Substantia nigra (tissue), 51 donors: ENCODE measurements at places on chromosomes 5 and 9.

DNA sequence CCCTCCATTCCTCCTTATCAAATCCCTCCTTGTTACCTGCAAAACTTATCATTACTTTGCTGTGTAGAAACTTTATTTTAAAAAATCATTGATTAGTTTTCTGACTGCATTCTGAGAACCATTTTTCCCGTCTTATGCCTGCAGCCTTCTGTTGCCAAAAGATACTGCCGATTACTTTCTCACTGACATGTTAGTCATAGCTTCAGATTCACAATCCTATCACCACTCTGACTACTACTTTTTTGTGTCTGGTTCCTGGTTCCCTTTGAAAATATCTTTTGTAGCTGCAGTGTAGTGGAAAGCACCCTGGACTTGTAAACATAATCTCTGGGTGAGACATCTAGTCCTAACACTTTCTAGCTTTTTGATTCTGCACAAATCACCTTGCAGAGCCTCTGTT lies 71.7 kb downstream of the NR2F1 start:
- DNase-seq, result no peak

DNA sequence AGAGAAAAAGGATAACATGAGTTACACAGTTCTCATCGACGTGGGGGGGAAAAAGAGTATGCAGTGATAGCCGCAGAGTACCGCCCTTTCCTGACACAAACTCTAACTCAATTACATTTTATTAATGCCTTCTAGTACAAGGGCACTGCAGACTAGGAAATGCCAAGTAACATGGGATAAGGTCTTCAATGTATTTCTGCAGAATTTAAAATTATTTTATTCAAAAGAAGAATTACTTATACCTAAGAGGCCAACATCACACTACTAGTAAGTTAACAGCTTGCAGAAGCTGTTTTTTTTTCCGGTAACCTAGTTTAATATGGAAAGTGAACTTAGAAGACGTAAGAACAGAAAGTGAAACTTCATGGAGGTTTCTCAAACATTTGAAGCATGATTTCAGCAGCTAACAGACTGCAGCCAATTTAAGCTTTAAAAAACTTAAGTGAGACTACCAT lies 3.9 kb downstream of the SETX start:
- DNase-seq, result no peak

GRCh38 chr5:83889971-83890745 lies 169.5 kb upstream of the HAPLN1 start:
- DNase-seq, result no peak

DNA sequence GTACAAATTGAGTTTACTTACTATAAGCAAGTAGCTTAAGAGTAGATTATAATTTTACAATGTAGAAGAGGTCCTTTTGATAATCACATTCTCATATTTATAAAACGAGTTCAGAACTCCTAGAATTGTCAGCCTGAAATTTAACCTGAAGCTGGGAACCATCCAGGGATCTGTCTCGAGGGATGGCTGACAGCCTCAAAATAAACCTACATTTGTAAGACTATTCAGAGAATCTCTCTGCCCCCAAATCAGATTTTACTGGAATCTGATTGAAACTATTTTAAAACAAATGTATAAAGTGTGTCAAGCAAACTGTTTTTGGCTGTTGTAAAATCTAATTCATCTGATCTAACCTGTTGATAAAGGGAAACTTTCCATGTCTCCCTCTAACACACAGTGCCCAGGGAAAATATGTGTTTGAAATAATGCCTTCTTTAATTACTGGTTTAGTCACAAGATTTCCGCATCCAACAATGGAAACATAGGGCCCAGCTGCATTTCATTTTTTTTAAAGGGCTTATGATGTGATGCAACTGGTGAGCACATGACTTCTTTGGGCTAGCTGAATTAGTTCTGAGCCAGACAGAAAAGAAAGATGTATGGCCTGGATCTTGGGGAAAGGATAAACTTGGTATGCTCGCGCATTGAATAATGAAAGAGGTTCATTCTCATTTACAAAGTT lies 30.3 kb downstream of the SLC25A46 start:
- no peak for DNase-seq

DNA sequence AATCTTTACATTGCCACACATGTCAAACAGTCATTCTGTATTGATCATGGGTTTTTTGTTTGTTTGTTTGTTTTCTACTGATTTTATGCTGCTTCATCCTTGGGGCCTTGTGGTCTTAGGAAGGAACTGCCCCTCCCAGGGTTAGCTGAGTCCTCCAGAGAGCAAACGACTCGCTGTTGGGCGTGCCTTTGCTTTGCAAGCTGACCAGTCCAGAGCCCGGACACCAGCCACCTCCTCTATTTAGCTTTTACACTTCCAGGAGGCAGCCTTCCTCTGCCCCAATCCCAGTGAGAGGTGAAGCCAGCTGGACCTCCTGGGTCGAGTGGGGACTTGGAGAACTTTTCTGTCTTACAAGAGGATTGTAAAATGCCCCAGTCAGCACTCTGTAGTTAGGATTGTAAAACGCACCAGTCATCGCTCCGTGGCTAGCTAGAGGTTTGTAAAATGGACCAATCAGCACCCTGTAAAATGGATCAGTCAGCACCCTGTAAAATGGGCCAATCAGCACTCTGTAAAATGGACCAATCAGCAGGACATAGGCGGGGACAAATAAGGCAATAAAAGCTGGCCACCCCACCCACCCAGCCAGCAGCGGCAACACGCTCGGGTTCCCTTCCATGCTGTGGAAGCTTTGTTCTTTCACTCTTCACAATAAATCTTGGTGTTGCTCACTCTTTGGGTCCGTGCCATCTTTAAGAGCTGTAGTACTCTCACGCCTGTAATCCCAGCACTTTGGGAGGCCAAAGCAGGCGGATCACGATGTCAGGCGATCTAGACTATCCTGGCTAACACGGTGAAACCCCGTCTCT lies 154.4 kb downstream of the ERCC6L2 start:
- no peak for DNase-seq

DNA sequence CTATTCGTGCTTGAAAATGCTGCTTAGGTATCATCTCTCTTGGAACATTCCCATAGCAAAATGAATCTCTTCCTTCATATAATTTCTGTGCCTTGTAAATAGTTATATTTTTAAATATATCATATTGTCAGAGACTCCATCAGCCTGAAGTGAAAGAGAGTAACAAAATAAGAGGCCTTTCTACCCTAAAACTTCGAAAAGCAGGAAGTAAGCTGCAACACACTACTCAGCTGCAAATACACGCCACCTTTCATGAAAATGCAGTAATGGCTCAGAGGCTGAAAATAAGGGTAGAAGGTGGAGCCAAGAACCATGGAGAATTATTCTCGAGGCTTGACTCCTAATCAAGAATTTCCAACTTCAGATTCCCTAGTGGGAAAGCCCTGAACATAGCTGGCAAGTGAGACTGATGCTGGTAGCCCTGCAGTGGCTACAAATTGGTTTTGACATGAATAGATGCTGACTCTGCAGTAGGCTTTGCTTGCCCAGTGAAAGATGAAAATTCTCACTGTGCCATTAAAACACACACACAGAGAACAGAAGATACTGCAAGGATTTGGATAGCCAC lies 30.2 kb upstream of the PTGER4 start:
- no peak for DNase-seq

DNA sequence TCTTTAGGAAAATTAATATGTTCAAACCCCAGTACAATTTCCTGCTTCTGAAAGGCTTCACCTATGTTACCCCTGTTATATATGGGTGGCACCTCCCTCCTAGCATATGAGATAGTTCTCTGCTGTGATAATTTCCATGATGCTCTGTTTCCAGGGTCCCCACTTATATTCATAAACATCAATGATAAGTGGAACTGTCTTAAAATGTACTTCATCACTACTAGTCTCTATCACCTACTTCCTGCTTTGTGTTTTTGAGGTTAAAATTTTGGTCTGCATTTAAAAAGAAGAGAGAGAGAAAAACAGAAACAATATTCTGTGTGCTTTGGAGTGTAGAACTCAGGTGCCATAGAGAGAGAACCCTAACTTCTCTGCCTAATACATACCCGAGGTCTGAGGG lies 234.7 kb downstream of the HTR1A start:
- DNase-seq, result no peak

DNA sequence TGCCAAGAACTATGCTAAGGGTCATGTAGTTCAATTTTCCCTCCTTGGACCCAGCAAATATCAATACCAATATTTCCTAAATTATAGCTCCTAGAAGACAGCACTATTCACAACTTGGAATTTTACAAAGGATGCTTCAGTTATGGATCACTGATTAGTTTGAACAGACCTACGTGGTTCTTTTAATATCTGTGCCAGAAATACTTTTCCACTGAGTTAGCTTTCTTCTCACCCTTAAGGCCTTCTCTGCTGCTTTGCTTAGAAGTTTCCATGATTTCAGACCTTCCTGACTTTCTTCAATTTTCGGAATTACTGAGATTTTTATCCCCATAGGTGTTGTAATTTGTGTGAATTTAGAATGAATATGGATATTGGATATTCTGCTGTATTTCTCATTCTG lies 380.4 kb downstream of the PSAT1 start:
- DNase-seq, result no peak

DNA sequence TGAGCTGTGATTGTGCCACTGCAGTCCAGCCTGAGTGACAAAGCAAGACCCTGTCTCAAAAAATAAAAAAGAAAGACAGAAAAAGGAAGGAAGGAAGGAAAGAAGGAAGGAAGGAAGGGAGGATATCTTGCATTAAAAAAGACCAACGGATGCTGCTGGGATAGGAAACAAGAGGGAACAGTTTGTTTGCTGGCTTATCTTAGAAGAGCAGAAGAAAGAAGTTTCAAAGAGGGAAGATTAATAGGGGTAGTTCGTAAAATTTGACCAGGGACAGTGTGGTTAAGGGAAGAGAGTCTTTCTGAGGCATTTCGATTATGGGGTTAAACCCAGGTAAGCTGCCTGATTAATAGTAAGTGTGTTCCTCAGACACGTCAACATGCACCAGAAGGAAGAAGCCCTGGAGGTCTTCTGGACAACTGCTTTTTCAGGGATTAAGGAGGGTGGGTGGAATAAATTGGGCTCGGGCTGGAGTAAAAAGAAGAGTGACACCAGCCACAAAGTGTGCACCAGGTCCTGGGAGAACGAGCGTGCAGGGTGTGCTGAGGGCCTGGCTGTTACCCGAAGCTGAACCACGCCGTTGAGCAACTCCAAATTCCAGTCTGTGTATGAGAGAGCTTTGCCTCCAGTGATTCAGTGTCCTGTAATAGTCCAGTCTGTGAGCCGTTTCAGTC lies 24.8 kb downstream of the FYB1 start:
- no peak for DNase-seq

DNA sequence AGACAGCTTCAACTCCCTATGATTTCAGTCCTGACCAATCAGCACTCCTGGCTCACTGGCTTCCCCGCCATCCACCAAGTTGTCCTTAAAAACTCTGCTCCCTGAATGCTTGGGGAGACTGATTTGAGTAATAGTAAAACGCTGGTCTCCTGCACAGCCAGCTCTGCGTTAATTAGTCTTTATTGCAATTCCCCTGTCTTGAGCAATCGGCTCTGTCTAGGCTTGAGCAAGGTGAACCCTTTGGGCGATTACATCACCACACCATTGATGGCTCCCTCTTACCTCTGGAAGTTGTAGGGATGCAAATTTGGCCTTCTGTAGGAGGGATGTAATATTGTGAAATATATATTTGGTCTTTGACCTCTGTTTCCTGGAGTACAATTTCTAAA lies 2.9 kb upstream of the SLC23A1 start:
- no peak for DNase-seq

- no peak for DNase-seq
Measured at GRCh38 chr9:123390337-123391135, 34.5 kb downstream of the CRB2 start.

GRCh38 chr9:123339666-123340510 lies 16.1 kb upstream of the CRB2 start:
- DNase-seq, result peak; percentile 44

GRCh38 chr5:52015760-52016159 lies 632.5 kb downstream of the ISL1 start:
- DNase-seq, result no peak

- DNase-seq, result no peak
Measured at GRCh38 chr5:173629628-173630027, 13.2 kb upstream of the BOD1 start.

DNA sequence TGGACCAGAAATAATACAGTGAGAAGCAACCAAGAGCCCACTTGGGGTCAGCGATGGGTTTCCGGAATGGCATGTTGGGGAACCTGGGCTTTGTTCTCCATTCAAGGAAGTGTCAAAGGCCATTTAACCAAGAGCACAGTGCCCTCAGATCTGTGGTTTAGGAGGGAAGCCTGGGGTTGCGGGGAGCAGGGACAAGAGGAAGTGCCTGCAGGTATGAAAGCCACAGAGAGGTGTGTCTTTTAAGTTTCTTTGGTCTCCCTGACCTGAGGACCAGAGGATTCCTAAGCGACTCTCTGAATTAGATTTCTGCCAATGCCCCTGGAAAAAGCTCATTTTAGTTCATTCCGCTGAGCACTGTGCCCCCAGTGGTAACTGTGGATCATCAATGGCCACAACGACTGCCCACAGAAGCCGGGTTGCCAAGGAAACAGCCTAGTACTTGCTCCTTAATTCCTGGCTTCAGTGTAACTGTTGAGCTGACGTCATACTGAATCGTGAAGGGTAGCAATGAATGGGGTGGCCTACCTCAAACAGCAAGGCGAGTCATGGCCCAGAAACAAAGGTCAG lies 107.3 kb upstream of the SPIN1 start:
- DNase-seq, result no peak

DNA sequence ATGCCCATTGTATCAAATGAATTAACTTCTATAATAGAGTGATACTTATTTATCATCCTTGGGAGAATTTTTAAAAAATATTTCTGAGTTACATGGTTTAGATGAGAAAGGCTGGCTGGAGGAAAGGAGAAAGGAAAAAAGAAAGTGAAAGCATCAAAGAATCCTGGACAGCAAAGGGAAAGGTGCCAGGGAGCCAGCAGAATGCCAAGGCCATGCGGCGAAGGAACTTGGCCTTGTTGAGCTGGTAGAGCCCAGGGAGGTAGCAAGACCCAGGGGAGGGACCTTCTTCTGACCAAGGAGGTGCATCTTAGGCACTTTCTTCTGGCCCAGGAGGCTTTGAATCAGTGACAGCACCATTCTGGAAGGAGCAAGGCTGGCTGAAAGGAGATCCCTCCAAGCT lies 240.5 kb downstream of the ENC1 start:
- no peak for DNase-seq

DNA sequence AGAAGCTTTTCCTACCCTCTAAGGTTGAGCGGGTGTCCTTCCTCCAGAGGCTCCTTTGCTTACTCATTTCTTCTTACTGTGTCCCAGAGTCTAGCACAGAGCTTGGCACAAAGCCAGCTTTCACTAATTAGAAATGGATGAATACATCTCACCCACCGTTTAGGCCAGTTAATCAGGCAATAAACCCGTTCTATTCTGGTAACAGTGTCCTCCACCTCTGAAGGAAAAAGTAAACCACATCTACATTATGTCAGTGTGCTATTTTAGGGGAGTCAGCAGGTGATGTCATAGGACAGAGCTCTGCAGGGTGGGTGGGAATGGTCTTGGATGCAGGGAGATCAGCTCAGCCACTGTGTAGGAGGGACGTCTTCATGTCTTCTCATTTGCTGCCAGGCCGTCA lies 109.2 kb downstream of the OSTF1 start:
- DNase-seq, result no peak

DNA sequence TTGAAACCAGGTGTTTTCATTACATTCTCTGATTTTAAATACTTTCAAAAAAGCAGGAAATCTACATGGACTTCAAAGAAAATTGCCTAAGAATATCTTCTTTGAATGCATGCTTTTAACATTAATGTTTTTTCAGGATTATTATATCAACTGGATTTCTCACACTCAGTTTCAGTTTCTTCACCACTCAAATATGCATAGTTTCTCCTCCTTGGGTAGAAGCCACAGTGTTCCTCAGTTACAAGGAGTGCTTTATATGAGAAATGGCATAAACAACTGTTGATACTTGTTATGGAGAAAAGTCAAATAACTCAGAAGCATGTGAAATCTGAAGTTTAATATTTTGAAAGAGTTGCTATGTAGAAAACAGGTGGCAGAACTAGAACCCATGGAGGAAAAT lies 196.9 kb downstream of the DMRTA1 start:
- DNase-seq, result no peak
